ENCODE measurements at places on chromosomes 6 and 20. TPM values are rescaled to one million over a fixed set of nuclear protein-coding genes. Genes with fewer than 3 reads are reported as not detected.

The CFAP61 gene
- not detected for total RNA-seq

The CDSN gene
- total RNA-seq = not detected

The OR2B6 gene
- not detected for total RNA-seq

The MLN gene
- not detected for total RNA-seq

The DZANK1 gene
- 0.72 TPM for total RNA-seq

The OR2J1 gene
- not detected for total RNA-seq

The KCNB1 gene
- total RNA-seq = not detected

The SLC25A27 gene
- 2.8 TPM for total RNA-seq

The MSH5 gene
- 5.8 TPM for total RNA-seq

The RNASET2 gene
- 103 TPM for total RNA-seq

The MRAP2 gene
- total RNA-seq = 0.21 TPM

The FOXC1 gene
- 6.2 TPM for total RNA-seq

The KLC4 gene
- total RNA-seq = 10.6 TPM

The EYS gene
- total RNA-seq = under 0.01 TPM

The GJA10 gene
- total RNA-seq = not detected

The MOXD1 gene
- total RNA-seq = under 0.01 TPM
